Foreskin melanocyte (primary cell): ENCODE measurements at places on chromosomes 3 and 15.

- DNase-seq = no peak
Observed at GRCh38 chr3:130414457-130414856, 69.0 kb downstream of the COL6A5 start.

GRCh38 chr15:99435113-99435695 lies 130.6 kb upstream of the MEF2A start:
- no peak for DNase-seq

DNA sequence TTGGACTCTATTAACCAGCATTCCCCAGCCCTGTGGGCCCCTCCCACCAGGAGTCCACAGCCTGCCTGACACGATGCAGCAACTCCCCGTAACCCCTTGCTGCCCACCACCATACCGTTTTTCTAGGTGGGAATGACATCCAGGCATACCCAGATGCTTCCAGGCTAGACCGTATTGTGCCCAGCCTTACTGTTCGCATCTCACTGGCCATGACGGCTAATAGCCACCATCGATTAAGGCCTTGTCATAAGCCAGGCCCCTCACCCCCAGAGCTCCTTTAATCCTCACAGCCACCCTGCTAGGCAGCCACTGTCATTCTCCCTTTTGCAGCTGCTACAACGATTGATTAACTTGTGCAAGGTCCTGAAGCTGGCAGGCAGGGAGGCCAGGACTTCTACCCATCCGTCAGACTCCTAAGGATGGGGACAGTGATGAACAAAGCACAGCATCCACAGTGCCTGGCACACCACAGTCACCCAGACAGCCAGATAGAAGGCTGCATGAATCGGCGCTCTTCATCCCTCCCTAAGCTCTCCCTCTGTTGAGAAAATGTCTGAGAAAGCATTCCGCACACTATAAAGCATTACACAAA lies 60.0 kb upstream of the FLNB start:
- DNase-seq = no peak

DNA sequence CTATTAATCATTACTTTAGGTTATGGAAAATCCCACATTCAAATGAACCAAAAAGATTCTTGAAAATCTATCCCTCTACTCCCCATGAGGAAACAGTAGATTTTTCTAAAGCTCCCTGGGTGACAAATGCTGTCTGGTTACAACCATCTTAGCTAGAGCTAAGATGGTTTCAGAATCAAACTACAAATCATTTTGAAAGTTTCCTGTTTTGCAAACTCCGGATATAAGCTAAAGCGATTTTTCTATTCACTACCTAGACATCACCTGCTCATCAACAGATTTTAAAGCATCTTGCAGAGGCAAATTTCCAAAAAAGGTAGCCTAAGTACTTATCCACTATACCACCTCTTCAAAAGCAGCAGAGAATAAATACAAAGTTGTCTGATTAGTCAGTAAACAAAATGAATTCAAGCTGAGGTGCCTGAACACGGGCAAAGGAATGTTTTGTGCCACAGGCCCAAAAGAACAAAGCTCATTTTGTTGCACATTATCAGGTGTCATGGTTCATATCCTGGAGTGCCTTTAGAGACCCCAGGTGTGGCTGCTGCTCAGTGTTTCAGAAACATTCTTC lies 204.9 kb downstream of the TNIK start:
- no peak for DNase-seq

- no peak for DNase-seq
Observed at GRCh38 chr15:42088801-42089640, 5.3 kb downstream of the PLA2G4D start.

- DNase-seq = no peak
Observed at GRCh38 chr15:95075792-95076677, 844.7 kb downstream of the MCTP2 start.

DNA sequence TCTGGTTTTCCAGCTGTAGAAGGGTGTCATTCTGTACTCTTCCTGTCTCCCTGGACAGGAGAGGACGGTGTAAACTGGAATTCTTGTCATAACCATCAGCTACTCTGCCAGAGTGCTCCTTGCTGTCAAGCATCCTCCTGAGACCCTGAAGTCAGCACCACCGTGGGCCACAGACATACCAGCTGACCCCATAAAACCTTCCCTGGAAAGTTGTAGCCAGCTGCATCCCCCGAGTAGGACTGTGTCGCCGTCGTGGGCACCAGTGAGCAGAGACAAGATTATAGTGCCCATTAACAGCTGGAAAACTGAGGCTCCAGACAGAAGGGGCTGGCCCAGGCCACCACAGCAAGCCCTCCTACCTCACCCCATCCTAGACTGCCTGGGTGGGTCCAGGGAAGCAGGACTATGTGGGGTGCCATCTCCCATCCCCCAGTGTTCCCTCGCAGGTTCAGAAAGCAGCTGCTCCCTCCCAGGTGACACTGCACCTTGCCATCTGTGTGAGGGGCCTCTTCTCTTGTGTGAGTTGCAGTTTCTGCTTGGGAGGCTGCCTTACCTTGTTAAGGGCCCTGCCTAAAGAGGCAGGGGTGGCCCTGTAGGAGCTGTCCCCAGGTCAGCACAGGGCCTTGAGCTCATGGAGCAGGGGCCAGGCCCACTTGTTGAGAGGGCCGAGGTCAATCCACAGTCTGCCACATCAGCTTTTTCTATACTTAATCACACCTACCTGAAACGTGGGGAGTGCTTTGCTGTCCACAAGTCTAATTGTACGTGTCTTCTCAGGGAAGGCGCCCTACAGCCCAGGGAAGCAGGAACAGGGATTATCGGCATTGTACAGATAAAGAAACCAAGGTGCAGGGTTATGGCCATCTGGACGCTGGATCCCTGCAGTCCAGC lies 191.9 kb upstream of the LINGO1 start:
- no peak for DNase-seq
